Activated T-cell treated with anti-CD3 and anti-CD28 coated beads, Interleukin-2, amount 50 U/mL, for 1 hour (primary cell): ENCODE measurements at places on chromosomes 1 and 21.
A peak's percentile ranks its signal among the peaks of the same experiment; 100 is the strongest.

GRCh38 chr1:220655509-220655908 lies 34.7 kb upstream of the C1orf115 start:
- DNase-seq = no peak

DNA sequence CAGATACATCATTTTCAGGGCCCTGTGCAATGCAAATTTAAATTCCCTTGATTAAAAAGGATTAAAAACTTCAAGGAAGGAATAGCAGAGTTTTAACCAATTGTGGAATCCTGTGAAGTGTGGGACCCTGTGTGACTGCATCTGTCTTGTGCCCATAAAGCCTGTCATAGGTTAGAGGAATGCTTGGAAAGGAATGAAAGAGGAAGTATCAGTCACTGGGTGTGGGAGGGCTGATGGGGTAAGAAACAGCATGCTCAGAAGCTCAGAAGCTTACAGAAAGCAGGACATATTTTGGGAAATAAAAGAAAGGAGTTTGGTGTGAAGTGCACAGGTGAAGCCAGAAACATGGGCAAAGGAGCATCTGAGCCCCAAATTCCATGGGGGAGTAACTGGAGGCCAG lies 150.8 kb upstream of the ETV3 start:
- DNase-seq = no peak

DNA sequence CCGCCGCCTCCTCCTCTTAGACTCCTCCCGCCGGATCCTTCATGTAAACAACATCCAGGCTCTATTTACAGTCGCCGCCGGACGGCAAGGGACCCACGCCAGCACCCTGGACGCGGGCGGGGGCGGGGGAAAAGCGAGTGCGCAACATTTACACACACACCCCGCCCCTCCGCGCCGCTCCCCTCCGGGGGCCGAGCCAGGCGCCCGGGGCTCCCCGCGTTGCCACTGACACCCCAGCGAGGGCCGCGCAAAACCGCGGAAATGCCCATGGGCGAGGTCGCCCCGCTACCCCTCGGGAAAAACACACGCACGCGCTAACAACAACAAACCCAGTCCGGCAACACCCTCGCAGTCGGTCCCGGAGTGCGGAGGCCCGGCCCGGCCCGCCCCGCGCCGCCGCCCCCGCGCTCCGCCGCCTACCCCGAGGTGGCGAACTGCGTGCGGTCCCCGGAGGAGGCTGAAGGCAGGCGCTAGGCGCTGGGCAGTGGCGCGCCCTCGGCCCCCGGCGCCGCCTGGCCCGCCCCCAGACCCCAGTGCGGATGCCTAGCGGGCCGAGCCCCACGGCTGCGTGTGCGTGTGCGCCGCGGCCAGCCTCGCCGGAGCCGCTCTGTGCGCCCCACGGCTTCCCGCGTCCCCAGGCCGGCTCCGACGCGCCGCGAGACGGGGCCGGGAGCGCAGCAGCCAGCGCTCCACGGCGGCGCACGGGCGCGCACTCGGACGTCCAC lies 81.1 kb upstream of the AK4 start:
- DNase-seq = peak; percentile 82

DNA sequence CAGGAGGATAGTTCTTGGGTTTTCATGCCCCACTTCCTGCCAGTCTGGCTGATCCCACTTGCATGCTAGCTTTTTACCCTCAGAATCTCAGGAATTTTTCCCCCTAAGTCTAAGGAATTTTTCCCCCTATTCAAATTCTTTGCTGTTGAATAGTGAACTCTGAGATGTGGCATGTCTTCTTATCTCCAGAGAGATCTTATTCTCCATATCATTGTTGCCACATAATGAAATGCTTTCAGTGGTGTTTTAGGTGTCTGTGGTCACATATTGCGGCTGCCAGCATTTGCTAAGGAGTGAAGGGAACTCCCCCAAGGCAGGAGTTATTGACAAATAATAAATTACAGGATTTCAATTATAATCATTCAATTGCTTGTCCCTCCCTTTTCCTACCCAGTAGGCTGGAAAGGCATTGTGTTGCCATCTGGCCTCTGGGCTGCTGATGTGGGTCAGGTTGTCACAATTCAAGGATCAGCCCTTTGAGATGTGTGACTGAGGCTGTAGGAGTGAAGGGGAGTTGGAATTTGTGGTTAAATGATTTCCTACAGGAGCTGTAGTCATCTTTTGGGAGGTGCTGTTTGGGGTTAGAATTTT lies 3.9 kb upstream of the FLG start:
- DNase-seq = no peak

DNA sequence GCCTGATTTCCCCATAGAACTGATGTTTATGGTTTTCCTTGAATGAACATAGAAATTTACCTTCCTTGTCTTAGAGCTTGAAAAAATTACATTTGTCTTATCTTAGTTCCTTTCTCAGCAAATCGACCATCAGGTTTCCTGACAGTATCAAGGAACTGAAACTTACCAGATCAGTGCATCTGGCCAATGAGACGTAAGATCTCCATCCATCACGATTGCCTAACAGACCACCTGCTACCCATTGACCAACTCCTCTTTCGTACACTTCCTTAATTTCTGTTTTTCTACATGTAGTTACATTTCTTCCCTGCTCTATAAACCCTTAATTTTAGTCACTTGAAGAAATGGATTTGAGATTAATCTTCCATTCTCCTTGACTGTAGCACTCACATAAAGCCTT lies 57.4 kb upstream of the TMPRSS15 start:
- DNase-seq = no peak

DNA sequence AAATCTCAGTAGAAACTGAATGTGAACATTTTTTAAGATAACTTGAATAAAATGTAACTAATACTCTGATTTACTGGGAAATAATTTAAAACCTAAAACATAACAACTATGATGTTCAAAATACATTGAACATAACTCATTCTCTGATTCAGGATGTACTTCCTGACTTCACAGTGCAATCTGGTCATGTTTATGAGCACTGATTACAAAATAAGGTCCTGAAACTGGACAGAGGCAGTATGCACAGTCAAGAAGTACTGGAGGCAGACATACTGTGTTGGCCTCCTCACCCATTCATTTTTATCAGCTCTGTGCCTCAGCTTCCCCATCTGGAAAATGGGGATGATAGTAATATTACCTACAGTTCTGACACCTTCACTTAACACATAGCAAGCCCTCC lies 651.3 kb downstream of the PTPRC start:
- no peak for DNase-seq
